ENCODE measurements at places on chromosomes 6 and 20.

GRCh38 chr6:21244897-21245470, 348.6 kb upstream of the SOX4 start:
- DNase-seq, result no peak

DNA sequence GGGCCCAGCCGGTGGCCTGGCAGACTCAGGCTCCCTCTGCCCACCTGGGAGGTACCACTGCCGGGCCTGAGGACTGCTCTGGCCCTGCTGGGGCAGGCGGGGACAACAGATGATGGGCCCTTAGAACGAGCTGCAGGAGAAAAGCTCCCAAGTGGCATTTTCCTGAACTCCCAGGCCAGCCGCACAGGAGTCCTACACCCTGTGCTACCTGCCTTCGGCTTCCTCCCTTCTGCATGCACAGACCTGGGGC, 41.3 kb downstream of the DSTN start:
- DNase-seq, result no peak

DNA sequence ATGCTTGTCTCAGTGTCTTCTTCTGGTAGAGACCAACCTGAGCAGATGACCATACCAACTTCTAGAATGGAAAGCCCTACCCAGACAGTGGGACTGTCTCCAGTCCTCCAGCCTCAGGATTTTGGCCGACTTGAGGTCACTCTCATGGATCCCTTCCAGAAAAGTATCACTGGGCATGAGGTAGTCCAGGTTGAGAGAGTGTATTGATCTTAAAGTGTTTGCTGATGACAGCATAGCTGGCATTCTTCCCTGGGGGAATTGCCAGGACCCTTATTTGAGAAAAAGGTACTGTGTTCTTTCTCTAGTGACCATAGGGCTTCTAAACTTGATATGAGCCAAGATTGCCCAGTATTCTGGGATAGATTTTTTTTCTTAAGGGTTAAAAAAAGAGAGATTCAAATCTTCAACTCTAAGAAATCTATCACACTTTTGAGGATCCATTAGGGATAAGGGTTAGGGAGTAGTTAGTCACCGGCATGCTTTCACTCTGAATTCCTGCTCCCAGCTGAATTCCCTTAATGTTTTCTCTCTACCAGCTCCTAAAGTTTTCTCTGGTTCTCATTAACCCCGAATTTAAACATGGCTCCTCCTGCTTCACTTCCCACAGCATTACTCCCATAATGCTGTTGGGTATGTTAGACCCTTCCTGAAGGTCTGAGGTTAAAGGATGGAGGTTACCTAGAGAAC, 73.6 kb upstream of the FLRT3 start:
- no peak for DNase-seq

GRCh38 chr6:149717255-149717587, 680 bp downstream of the LATS1 start:
- no peak for DNase-seq

GRCh38 chr20:34055290-34055689, 56.8 kb downstream of the EIF2S2 start:
- no peak for DNase-seq

GRCh38 chr6:33191383-33192104, 723 bp downstream of the COL11A2 start:
- no peak for DNase-seq

- no peak for DNase-seq
Observed at GRCh38 chr6:95175927-95176675, 401.2 kb upstream of the MANEA start.

DNA sequence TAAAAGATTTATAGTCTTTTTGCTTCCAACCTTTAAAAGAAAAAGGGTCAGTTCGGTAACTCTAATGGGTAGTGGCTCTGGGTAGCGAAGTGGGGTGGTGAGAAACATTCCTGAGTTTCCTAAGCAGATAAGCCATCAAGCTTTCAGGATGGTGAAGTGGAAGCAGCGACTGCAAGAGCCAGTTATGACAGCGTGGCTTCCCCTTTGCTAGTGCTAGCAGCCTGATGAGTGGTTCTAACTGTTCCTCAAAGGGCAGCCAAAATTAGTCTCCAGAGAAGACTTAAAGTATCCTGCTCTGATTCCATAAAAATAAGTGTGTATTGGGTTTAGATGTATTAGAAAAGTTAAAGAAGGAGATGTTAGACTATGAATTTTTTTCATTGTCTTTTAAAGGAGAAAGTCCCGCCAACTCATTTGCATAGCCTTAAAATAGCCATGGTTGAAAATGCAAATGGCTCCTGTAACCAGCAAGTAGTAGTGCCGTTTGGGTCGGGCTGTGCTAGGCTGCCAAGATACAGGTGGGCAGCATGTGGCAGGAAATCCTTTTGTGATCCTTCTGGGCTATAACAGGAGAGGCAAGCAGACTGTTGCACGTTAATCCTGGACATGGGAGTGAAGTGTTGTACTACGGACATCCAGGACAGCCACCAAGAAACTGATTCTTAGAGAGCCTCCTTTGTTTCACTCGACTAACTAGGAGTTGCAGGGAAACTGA, 18.0 kb downstream of the ELOVL2 start:
- DNase-seq, result no peak

GRCh38 chr6:146200176-146200575, 171.3 kb downstream of the GRM1 start:
- DNase-seq, result no peak

GRCh38 chr6:131948692-131949619, 2.2 kb downstream of the CCN2 start:
- no peak for DNase-seq

DNA sequence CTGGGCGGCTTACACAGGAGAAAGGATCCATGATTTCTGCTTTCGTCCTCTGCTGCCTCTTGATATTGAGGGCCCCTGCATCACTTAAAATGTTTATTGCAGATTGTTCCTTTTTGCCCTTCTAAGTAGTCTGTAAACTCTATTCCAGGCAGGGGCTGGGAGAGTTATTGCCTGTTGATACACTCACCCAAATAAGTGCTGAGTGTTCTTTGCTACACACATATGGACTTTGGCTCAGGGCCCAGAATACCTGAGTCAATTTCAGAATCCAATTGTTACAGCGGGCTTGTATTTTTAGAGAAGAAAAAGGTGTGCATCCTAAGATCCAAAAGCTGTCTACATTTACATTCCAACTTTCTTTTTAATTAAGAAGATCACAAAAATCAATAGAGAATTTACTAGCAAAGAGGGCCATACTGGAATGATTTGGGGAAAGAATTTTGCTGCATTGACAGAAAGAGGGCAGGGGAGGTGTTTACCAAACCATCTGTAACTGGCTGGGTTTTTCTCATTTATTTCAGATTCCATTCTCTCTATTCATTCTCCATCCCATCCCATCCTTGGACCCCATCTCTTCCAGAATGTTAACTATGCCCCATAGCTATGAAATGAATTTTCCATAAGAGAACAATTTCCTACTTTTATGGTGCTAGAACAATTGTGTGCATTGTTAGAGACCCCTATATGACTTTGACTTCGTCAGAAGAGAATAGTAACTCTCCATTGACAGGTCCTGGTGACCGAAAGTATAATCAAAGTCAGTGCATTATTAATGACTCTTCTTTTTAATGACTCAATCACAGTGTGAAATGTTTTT, 959.9 kb upstream of the FLRT3 start:
- DNase-seq, result no peak

DNA sequence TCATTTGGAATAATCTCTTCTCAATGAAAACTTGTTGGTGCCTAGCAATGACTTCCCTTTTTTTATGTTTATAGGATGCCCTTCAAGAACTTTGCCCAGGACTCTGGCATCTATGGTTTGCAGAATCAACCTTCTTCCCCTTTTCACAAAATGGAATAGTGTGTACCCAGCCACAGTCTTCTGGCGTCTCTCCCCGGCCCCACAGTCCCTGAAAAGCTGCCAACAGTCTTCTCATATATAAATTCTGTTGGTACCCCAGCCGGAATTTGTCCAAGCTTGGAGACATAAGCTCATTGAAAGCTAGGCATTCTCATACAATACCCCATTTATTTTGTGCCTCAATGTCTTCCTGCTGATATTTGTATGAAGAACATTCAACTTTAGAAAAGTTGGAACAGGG, 26.4 kb upstream of the MCM3 start:
- DNase-seq, result no peak

- DNase-seq, result no peak
Observed at GRCh38 chr6:156378853-156379252, 398.3 kb upstream of the ARID1B start.

Data from stimulated activated CD4-positive, alpha-beta T cell treated with anti-CD3 and anti-CD28 coated beads, Interleukin-12 subunit alpha, Interleukin-12 subunit beta, amount 100 ng/mL, for 24 hours (primary cell).